ENCODE measurements at places on chromosomes 6 and 20. TPM values are rescaled to one million over a fixed set of nuclear protein-coding genes. Genes with fewer than 3 reads are reported as not detected.

The IMPG1 gene
- polyA plus RNA-seq, result not detected

The OR2J3 gene
- not detected for polyA plus RNA-seq

The TREM2 gene
- not detected for polyA plus RNA-seq

The CLPSL2 gene
- polyA plus RNA-seq, result not detected

The DNPH1 gene
- 105 TPM for polyA plus RNA-seq

The UST gene
- 1.7 TPM for polyA plus RNA-seq

The C6orf141 gene
- polyA plus RNA-seq, result not detected

The BMP2 gene
- polyA plus RNA-seq, result 0.42 TPM

The MACROD2 gene
- polyA plus RNA-seq, result 1.7 TPM
